ENCODE measurements at places on chromosomes 2 and 18.
A peak's percentile ranks its signal among the peaks of the same experiment; 100 is the strongest.

DNA sequence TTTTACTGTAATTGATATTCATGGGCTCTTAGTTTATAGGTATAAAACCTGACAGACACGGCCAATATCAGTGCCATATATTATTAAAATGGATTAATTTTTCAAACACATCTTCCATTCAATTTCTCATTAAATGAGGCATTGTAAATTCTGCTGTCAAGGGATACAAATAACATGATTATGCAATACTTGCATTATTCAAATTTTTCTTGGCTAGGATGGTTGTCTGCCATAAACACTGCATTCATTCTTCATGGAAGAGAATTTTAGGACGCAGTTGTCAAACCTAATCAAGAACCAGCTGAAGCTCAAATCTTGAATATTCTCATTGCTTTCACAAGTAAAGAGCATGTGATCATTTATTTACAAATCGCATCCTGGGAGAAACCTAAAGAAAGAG is 255.6 kb downstream of the RDH14 start:
- DNase-seq: no peak

DNA sequence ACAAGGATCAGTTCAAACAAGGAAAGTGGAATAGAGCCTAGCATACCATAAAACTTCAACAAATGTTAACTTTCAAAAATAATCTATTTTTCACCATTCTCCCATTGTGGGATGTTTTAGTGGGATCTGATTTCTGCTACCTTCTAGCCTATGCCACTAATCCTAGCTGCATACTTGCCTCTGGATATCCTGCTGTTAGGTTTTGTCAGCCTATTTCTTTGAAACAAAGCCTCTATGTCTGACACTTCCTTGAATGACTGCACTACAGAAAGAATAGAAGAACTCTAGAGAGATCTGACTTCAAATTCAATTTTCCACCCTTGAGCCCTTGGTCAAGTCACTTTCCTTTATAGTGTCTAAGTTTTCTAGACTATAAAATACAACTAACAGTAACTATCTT is 291.5 kb downstream of the PTH2R start:
- no peak for DNase-seq

DNA sequence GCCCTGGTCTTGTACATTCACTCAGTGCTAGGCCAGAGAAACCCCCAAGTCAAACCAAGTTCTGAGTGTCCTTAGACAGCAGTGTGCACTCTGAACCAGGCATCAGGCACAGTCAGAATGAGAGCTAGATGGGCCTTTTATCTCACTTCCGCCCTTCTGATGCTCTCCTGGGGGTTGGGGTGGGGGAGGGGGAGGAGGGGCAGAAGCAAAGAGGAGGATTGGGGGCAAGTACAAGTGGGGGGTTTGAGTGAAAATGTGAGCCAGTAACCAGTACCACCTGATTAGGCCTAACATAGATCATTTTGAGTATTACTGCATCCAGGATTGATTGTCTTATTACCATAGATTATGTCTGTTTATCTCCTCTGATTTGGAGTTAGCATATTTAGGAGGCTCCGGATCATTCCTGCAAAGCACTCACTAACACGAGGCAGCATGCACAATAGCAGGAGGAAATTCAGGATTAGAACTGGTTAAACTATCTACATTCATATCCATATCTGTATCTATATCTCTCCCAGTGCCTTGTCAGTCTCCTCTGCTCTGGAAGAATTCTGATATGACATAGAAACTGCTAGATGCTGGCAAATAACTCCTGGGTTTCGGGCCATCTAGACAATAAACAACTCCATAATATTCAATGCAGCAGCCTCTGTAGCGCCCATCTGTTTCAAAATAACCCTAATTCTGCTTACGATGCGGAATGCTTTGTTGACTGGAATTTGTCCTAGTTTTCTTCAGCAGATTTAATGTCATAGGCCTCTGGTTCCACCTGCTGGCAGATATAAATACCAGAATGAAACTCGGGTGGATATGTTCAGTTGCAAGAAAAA is 149.1 kb downstream of the RHBDD1 start:
- DNase-seq: peak; percentile 9

DNA sequence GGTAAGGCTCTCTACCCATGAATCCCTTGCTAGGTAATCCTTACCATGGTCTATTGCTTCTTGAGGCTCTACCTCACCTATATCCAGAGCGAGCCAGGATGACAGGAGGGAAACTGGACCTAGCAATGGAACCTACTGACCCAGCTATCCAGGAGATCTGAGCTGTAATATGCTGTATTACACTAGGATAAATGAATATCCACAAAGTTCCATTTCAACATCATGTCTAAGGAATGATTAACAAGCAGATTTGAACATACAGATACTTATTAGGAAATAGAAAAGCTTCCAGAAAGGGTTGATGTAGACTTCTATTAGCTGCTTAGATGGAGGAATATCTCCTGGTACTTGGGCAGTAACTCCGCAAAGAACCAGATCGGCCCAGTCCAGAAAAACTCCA is 110.1 kb downstream of the BAZ2B start:
- no peak for DNase-seq

DNA sequence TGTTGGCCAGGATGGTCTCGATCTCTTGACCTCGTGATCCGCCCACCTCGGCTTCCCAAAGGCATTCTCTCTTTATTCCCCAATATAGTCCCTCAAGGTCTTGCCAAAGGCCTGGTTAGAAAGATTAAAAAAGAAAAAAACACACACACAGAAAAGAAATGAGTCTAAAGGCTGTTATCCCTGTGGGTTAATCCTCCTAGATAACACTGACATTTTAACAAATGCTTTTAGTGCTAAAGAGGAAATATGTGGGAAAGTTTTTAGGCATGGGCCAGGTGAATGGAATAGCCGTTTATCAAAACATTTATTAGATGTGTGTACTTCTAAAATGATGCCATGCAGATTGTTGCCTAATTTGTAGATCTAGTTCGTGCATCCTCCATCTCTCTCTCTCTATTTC is 261.6 kb upstream of the FN1 start:
- no peak for DNase-seq

DNA sequence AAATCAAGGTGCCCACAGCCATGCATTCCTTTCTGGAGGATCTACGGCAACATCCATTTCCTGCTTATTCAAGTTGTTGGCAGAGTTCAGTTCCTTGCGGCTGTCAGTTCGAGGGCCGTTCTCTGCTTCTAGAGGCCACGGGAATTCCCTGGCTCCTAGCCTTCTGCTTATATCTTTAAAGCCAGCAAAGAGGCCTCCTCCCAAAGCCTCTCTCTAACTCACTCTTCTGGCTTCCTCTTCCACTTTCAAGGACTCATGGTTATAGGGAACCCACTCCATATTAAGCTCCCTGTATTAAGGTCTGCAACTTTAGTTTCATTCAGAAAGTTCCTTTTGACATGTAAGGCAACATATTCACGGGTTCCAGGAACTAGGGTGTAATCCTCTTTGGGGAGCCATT is 150.1 kb upstream of the RMP24 start:
- no peak for DNase-seq

DNA sequence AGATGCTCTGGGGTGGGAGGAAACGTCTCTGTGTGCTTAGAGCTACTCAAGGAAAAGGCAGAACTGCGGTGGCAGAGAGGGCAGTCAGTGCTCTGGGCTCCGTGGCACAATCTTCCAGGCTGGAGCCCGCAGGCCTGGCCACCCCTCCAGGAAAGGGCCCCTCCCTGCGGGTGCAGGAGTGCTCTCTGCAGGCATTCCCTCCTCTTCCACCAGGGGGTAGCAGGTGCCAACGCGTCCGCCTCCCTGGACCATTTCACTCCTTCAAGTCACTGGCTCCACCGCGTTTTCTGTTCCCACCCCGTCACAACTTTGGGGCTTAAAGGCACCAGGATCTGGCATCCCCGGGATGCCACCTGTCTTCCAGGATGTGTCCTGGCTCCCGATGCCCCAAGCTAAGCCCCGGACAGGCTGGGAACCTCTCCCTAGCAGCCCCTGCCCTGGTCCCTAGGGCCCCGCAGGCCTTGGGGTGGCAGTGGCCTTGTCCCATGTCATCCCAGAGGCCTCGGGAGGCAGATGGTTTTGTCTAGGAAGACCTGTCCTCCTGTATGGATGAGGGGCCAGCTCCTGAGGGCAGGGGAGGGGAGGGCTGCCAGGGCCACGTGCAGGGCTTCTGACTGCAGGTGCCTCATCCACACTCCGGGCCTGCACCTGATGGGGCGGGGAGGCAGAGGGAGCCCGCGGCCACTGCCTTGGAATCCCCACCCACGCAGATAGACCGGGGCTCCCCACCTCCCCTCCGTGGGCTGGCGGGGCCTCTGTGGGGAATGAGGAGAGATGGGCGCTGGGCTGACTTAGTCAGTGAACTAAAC is 26.4 kb downstream of the KCNIP3 start:
- DNase-seq: no peak

- DNase-seq: no peak
These were observed 66.0 kb downstream of the MYO3B start for GRCh38 chr2:170243898-170244297.

DNA sequence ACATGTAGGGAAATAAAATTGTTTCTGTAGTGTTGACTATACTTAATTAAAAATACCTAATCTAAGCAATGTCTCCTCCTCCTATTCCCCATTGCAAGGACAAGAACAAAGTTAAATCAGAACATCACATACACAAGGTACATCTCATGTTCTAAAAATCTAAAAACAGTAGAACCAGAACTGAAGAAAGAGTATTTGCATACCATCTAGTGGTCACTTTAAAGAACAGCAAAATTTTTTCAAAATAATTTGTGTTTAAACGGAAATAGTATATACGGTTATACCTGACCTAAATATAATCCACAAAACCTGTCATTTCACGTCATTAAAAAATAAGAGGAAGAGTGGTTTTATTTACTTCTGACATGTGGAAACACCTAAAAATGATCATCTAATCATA is 294.3 kb upstream of the KCNH7 start:
- no peak for DNase-seq

- DNase-seq: no peak
These were observed 9.0 kb downstream of the TEX51 start for GRCh38 chr2:126907671-126908070.

- DNase-seq: no peak
These were observed 24.1 kb upstream of the OTOS start for GRCh38 chr2:240164586-240164985.

GRCh38 chr2:77484026-77484425 is 38.1 kb downstream of the LRRTM4 start:
- no peak for DNase-seq

DNA sequence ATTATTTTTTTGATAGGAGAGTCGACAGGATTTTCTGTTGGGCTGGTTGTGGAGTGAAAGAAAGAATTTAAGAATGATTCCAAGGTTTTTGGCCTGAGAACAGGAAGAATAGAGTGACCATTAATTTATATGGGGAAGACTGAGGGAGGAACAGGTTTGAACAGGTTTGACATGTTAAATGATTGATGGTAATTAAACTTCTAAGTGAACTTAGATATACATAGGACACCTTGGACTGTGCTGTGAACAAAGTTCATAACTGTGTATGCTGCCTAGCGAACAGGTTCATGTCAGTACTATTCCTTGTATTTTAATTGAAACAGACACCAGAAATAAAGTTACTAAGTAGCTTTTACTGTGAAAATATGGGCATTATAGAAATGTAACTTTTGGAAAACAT is 212.0 kb downstream of the SPAG16 start:
- no peak for DNase-seq

DNA sequence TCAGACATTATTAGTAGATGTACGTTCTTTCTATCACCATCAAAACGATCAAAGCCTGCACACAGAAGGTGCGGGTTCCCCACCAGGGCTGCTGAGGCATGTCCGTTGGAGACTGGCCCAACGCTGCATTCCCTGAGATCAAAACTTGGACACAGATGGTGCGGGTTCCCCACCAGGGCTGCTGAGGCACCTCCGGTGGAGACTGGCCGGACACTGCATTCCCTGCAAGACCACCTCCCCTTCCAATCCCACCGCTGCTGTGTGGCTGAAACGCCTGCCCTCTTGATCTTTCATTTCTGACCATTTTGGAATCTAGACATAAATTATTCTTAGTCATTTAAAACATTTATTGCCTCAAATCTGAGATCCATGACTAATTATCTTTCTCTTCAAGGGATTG is 254.2 kb upstream of the SALL3 start:
- DNase-seq: no peak

- DNase-seq: no peak
These were observed 231.5 kb downstream of the LPIN1 start for GRCh38 chr2:11977766-11978524.

- no peak for DNase-seq
These were observed 319.9 kb downstream of the TSN start for GRCh38 chr2:122075381-122075780.

DNA sequence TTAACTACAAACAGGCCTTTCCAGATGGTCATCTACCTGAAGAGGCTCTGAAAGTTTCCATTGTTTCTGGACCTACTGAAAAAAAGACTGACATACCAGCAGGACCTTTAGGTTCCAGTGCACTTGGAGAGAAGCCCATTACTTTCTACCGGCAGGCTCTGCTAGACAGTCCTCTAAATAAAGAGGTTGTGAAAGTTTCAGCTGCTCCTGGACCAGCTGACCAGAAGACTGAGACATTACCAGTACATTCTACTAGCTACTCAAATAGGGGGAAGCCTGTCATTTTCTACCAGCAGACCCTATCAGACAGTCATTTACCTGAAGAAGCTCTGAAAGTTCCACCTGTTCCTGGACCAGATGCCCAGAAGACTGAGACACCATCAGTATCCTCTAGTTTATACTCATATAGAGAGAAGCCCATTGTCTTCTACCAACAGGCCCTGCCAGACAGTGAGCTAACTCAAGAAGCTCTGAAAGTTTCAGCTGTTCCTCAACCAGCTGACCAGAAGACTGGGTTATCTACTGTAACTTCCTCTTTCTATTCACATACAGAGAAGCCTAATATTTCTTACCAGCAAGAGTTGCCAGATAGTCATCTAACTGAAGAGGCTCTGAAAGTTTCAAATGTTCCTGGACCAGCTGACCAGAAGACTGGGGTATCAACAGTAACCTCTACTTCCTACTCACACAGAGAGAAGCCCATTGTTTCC is 65.8 kb downstream of the ALMS1 start:
- no peak for DNase-seq

GRCh38 chr2:144937910-144938709 is 418.2 kb upstream of the ZEB2 start:
- DNase-seq: no peak

DNA sequence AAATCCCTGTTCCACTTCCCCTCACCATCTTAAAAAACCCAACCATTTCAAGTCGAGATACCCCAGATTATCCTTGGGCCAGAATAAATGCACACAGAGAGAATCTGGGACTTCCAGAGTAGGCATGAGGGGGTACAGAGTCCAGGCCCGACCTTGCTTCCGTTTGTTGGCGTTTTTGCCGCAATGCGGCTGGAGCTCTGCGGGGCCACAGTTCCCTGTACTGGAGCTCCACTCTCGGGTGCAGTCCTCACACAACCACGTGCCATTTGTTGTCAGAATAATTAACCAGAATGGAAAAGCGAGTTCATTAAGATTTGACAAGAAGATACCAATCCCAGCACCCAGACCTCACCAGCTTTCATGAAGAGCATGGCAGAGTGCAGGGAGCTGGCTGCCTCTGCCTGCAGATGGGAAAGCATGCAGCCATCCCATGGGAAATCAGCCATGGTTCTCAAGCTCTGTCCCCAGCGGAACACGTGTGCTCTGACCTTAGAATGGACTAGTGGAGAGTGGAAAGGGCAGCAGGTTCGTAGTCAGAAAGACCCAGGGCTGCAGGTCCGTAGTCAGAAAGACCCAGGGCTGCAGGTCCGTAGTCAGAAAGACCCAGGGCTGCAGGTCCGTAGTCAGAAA is 472.8 kb downstream of the EIPR1 start:
- no peak for DNase-seq
